ENCODE measurements at places on chromosomes 2 and 18.

- DNase-seq, result peak; percentile 81
Measured at GRCh38 chr2:231387904-231388724, 7.4 kb upstream of the B3GNT7 start.

DNA sequence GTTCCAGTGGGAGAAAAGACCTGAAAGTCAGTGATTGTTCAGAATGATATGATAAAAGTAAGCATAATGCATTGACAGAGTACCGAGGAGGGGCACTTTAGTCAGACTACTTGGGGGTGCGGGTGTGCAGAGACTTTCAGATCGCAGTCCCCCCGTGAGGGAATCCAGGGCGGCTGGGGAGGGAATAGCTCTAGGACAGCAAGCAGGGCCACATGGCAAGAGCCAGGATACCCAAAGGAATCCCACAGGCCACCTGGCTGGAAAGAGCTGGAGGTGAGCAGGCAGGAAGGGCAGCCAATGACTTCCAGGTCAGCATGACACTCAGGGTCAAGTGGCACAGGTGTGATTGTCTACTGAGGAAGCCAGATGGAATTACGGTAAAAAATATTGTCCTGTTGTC, 157.5 kb downstream of the CYP26B1 start:
- no peak for DNase-seq

DNA sequence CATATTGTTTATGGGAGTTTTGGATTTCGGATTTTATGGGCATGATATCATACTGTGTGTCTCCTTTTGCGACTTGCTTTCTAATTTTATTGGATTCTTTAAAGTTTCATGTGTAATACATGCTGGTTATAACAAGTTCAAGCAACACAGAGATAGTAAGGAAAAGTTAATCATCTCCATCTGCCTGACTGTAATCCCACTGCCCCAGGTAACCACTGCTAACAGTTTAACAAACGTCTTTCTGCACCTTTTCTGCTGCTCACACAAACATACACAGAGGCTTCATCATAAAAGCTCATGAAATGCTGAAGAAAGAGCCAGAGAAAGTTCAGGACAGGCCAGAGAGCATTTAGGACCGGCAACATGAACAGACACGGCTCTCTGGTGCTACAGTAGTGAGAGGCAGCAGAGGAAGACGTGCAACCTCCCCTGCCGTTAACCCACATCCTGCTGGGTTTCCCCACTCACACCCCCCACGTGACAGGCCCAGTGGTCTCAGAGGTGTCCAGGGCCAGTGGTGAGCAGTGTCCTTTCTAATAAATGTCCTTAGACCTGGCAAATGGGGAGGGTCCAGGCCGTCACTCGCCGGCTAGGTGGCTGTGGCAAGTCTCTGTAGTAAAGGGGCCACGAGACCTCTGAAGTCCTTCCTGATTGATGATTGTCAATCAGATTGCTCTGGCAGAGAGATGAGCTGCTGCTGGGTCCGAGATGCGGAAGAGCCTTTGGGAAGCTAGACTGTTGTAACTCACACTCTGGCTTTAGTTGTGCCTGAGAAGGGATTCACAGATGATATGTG, 43.0 kb upstream of the SLC1A4 start:
- peak; percentile 75 for DNase-seq

DNA sequence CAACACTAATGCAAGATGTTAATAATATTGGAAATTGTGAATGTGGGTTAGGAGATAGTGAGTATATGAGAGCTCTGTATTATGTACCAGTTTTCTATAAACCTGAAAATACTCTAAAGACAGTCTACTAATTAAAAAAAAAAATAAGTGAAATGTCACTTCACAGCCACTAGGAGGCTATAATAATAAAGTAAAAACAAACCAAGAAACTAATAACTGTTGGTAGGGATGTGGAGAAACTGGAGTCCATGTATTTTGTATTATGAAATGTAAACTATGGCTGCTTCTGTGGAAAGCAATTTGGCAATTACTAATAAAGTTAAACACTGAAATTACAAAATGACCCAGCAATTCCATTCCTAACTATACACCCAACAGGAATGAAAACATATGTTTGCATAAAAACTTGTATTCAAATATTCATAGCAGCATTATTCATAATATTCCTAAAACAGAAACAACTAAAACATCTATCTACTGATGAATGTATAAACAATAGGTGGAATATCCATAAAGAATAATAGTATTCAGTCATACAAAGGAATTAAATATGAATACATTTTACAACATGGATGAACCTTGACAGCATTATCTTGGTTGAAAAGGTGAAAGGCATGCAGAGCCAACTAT, 36.2 kb downstream of the CCDC178 start:
- no peak for DNase-seq

GRCh38 chr2:223976635-223977226, 19.5 kb downstream of the MRPL44 start:
- DNase-seq, result no peak

GRCh38 chr2:221423210-221423804, 148.8 kb downstream of the EPHA4 start:
- DNase-seq, result no peak

Measured in hematopoietic multipotent progenitor cell (in vitro differentiated cells).